CMK (cell line): ENCODE measurements at places on chromosomes 13 and 19.

- no peak for DNase-seq
These were observed 16.3 kb upstream of the TCF3 start for GRCh38 chr19:1668486-1669270.

GRCh38 chr19:9406798-9407352, 28.5 kb downstream of the ZNF266 start:
- DNase-seq = peak; percentile 76

DNA sequence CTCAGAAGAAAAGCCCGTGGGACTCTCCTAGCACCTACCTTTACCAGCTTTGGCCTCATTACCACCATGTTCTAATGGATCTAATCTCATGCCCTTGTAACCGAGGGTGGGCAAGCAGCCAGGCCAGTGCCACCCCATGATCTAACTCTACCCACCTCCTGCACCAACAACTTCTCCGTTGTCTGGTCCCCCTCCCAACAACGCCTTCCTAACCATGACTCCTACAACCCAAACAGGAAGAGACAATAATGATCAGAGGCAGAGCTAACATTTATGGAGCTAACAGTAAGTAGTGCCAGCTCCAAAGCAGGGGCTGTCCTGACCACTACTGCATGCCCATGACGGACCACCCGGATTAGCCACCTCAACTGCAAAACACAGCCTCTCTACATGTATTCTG, 3.5 kb downstream of the USP12 start:
- DNase-seq = no peak

GRCh38 chr19:33219261-33219815, 6.3 kb downstream of the SLC7A10 start:
- DNase-seq = no peak

DNA sequence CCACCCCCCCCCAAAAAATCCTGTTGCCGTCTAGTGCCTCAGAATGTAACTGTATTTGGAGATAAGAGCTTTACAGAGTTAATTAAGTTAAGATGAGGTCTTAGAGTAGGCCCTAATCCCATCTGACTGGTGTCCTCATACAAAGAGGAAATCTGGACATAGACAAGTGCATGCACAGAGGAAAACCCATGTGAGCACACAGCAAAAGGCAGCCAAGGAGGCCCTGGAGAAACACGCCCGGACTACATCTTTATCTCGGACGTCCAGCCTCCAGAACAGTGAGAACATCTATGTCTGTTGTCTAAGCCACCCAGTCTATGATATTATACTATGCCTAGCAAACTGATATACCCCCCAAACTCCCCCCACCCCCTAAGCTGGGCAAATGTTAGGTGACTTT, 193.8 kb downstream of the KATNAL1 start:
- no peak for DNase-seq

DNA sequence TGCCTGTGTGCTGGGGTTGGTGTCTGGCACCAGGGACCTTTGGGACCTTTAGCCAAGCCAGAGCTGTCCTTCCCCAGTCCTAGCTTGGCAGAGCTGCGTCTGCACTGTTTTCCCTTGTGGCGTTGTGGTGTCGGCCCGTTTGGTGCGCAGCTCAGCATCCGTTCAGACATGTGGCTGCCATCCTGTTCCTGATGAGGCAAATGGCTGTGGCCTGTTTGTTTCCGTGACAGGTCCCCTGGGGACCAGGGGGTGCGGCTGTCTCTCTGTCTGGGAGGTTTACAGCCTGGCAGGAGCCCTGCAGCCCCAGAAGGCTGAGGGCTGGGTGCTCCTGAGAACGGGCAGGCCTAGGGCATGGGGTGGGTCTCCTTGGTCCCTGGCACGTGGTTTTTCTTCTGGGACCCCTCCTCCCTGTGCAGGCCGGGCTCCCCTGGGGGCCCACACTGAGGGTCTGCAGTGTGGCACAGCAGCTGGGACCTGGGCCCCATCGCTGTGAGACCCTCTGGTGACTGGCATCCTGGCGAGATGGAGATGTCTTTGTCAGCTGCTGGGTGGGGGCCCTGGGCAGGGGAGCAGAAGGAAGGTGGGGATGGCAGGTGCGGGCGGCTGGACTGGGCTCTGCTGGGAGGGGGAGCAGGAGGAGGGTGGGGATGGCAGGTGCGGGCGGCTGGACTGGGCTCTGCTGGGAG, 4.0 kb downstream of the SPPL2B start:
- DNase-seq = no peak

DNA sequence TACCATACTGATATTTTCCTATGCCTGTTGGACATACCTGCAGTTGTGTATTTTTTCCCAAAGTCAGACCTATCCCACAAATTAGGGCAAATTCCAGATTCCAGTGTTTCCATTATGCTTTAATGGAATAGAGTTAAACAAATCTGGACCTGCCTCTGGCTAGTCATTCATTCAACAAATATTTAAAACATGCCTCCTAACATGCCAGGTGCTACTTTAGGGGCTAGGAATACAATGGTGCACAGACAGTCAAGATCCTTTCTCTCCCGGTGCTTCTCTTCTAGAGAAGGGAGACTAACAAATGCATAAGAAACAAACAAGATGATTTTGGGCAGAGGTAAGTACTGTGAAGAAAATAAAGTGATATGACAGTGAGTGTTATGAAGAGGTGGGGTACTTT, 7.5 kb upstream of the WDFY2 start:
- DNase-seq = no peak

DNA sequence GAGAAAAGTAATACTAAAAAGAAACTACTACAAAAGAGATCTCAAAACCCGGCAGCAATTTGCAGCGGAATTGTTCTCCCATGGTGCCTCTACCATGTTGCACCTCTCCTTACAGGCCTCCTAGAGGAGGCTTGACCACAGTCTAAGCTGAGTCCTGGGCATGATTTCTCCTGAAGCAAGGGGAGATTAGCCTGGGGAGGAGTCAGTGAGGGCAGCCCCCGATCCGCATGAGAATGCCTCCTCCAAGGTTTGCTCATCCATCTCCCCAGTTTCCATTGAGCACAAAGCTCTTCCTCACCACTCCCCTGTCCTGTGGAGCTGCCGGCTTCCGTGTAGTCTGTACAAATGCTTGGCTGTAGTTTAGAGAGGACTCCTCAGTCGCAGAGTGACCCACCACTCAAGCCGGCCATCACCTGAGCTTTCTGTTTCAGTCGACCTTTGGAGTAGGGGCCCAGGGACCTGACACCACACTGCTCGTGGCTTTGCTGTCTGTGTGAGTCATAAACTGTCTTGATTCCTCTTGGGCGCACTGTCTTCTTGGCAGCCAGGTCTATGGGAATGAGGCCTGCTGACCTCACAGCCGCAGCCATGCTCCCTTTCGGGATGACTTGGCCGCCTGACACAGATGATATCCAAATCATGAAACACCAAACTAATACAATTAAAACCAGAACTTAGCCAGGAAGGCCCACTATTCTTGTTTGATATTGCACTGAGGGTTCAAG, 72.3 kb downstream of the C1QTNF9 start:
- no peak for DNase-seq

GRCh38 chr19:38693380-38694223, 46.2 kb downstream of the ACTN4 start:
- DNase-seq = peak; percentile 54

DNA sequence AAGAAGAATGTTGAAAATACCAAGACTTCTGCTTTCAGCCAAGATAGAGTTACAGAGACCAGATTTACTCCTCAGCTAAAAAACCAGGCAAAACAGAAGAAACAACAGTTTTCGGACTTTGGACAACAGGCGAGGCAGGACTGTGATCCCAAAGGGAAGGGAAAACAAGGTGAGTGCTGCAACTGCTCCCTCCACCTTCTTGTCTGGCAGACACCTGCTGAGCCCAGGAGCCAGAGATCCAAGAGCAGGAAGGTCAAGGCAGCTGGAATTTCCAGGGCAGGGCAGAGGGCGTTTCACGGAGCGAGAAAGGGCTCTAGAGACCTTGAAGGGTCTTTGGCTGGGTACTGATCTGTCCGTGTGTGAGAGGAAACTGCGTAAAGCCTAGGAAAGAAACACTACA, 32.9 kb upstream of the SLC7A9 start:
- no peak for DNase-seq

DNA sequence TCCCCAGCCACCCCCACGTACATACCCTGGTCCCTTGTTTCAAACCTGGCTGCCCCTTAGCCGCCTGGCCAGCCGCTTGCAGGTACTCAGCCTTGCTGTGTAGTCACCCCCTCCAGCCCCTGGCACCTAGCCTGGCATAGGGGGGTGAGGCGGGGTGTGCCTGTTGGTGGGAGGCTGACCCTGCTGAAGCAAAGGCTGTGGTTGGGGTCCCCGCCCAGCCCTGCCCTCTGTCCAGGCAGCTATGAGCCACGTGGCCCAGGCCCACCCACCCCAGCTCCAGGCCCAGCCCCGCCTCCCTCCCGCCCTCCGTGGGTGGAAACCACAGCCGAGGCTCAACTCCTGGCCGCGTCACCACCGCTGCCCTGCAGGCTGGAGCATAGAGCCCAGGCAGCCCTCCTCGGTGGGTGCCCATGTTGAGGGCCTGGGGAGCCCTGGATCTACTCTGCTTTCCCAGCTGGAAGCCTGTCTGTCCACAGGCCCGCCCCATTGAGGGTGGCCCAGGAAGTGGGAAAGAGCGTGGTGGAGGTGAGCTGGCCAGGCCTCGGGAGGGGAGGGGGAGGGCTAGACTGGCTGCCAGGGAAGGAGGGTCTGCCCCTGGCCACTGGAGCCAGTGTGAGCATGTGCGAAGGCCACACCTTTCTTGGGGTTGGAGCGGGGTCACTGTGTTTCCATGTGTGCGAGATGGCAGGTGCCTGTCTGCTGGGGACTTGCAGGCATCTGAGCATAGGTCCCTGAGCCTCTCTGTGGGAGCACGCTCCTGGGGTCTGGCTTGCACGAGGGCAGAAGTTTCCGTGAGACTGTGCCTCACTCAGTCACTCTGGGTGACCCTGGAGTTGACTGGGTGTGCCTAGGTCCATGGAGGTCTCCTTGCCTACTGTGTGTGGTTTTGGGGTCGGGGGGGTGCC, 31.0 kb downstream of the PAK4 start:
- DNase-seq = peak; percentile 27

DNA sequence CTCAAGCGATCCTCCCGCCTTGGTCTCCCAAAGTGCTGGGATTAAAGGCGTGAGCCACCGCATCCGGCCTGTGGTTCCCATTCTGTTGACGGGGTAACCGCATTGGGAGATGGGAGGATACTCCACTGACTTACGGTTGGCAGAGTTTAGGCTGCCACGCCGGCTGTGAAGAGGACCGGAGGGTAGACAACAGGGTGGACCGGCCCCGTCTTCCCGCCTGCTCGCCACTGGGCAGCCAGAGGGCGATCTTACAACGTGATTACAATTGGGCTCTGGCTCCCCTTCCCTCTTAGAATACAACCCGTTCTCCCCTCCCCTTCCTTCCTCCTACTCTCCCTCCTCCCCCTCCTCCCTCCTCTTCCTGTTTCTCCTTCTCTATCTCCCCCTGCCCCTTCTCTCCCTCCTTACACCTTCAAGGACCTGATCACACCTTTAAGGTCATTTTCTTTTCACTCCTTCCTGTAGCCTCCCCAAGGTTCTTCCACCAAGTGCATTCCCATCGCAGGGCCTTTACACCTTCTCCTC, 957 bp upstream of the CCDC194 start:
- no peak for DNase-seq

GRCh38 chr13:30276178-30276577, 31.2 kb downstream of the KATNAL1 start:
- no peak for DNase-seq

DNA sequence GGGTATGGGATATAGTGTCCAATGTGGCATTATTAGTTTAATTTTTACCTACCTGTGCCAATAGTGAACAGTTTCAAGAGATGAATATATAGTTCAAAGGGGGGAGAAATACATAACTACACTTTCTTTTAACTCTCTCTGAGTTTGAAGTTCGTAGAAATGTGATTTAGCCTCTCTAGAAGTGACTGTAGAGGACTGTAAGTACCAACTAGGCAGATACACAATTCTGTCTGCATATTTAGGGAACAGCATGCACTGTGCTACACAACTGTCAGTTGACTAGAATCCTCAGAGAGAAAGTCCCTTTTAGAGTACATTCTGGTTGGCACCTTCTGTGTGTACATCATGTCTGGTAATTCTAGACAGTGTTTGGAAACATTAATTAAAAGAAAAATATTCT, 17.5 kb upstream of the ZNF90 start:
- no peak for DNase-seq

GRCh38 chr19:14954071-14954655, 12.9 kb downstream of the OR7C2 start:
- DNase-seq = no peak

DNA sequence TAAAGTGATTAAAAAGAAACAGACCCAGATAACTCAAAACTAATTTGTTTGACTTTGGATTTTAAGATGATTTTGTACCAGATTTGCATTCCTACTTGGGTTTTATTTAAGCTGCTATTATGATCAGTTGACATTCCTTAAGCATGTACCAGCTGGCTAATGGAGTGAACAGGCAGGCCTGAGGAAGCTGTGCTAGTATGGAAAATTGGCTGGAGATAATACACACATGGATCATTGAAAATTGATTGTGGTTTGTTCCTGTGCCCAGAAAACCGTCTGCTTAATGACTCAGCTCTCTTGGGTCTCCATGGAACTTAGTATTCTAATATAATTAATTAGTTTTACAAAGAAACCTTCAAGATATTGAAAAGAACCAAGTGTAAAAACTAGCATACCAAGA, 22.6 kb downstream of the POLR1D start:
- no peak for DNase-seq

DNA sequence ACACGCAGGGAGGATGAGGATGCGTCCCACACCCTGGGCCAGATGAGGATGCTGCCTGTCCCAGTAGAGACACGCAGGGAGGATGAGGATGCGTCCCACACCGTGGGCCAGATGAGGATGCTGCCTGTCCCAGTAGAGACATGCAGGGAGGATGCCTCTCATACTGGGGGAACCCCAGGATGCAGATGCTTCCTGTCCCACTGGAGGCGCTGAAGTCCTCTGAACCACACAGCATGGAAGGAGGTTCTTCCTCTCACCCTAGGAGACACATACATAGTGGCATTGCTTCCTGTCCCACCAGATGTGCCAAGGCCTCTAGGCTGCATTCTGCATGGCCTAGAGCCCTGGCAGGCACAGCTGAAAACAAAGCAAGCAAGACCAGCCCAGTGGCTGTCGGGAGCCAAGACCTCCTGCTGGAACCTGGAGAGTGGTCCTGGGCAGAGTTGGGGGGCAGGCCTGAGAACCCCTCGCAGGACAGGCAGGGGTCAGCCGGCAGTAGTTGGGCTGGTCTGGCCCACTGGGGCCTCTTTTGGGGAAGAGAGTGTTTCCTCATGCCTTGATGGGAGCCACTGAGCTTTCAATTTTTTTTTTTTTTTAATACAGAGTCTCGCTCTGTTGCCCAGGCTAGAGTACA, 4.3 kb downstream of the HPN start:
- DNase-seq = peak; percentile 68

DNA sequence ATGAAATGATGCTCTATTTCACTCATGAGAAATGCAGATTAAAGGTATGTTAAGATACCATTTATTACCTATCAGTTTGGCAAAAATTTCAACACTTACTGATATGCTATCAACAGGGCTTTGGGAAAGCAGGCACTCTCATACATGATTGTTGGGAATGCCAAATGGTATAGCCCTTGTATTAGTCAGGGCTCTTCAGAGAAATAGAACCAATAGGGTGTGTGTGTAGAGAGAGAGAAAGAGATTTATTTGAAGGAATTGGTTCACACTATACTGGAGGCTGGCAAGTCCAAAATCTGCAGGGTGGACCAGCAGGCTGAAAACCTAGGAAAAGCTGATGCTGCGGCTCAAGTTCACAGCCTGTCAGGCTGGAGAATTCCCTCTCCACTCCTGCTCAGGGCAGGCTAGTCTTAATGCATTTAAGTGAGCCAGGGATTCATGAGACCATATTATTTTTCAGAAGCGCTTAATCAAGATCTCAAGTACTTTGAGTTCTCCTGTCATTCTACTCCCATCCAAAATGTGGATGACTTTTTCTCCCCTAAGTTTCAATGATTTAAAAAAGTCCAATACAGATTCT, 72.4 kb downstream of the NHLRC3 start:
- no peak for DNase-seq
